ENCODE measurements at places on chromosomes 3 and 15. TPM values are rescaled to one million over a fixed set of nuclear protein-coding genes. Genes with fewer than 3 reads are reported as not detected.

Gene CACNA1D
- polyA plus RNA-seq, result 56.4 TPM

Gene CD86
- polyA plus RNA-seq, result 4.3 TPM

Gene SMAD6
- polyA plus RNA-seq, result 31.4 TPM

Gene PRR20G
- polyA plus RNA-seq, result not detected

Gene LRRIQ4
- polyA plus RNA-seq, result 0.14 TPM

DNA sequence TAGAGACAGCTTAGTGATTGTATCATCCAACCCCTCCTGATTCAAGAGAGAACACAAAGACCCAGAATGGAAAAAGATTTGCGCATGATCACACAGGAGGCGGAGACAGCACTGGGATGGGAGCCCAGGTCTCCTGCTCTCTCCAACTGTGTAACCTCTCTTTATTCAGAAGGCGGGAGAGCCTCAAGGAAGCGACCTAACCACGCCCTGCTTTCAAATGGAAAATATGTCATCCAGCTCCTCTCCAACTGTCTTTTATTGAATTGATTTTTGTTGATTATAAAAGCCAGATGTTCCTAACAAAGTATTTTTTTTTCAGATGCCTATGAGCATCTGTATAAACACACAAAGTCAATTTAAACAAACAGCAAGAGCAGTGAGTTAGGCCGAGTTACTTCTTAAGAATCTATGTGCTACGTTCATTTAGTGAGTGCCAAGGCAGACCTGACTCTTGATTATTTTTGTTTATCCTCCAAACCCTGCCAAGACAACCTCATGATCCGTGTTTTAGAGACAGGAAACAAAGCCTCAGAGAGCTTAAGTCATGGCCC lies 74.5 kb downstream of the BFSP2 start:
- DNase-seq, result peak; percentile 53

GRCh38 chr3:101846709-101847108 lies 2.6 kb upstream of the NFKBIZ start:
- DNase-seq, result no peak

DNA sequence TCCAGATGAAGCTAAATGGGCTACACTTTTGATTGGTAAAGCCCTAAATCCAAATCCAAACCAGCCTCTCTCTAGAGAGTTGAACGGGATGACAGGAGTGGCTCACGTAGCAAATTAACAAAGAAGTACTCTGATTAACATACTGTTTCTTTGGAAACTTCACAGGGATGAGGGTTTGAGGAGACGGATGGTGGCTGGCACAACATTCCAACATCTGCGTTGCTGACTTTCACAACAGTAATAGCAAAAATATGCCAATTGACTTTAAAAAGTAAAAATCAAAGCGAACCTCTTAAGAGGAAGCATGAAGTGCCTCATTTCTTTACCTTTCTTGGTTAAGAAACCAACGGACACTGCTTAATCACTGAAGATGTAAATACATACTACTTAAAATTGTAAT lies 181.4 kb downstream of the TBL1XR1 start:
- DNase-seq, result no peak

GRCh38 chr3:50213373-50213772 lies 8.3 kb downstream of the SLC38A3 start:
- no peak for DNase-seq

DNA sequence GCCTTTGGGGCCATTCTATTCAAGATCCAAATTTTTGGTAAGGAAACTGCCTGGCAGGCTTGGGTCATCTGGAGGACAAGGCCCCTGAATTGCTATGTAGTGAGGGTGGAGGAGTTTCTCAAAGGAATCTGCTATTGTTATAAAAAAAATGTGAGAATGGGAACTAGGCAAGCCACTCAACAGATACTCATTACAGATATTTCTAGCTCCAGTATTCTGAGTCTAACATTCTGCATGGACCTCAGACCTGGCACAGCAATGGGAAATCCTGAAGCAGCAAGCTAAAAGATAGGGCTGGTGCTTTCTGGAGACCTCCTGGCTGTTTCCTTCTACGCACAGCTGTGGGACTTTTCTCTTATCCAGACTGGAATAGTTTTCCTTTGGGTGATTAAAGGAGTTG lies 430.7 kb upstream of the RBMS3 start:
- no peak for DNase-seq

DNA sequence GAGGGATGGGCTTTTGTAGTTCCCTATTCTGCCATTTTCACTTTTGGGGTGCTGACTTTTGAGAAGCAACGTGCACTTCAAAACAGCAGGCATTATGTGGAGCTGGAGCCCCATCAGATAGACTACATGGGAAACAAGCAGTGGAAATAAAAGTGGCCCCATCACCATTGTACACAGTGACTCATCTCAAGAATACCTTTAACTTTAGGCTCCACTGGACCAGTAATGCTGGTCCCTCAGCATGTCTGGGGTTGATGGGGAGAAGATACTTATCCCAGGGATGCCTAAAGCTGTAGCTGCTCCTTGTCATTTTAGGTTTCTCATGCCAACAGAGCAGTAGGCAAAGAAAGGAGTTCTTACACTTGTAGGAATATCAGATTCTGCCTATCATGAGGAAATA lies 45.0 kb downstream of the LSM3 start:
- DNase-seq, result no peak

GRCh38 chr3:167736264-167736787 lies 805 bp downstream of the SERPINI1 start:
- no peak for DNase-seq

DNA sequence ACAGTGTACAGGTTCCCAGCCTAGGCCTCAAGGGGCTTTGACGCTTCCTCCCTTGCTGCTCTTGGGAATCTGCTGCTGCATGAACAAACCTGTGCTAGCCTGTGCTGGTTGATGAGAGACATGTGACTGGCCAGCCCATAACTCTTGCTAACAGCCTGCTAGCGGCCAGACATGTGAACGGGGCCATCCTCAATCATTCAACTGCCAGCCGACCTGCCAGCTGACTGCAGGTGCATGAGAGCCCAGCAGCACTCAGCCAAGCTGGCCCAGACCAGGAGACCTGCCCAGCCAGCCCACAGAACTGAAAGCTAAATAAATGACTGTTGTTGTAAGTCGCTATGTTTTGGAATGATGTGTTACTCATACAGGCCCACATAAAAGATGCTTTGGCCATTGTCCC lies 82.4 kb upstream of the DLG1 start:
- no peak for DNase-seq

DNA sequence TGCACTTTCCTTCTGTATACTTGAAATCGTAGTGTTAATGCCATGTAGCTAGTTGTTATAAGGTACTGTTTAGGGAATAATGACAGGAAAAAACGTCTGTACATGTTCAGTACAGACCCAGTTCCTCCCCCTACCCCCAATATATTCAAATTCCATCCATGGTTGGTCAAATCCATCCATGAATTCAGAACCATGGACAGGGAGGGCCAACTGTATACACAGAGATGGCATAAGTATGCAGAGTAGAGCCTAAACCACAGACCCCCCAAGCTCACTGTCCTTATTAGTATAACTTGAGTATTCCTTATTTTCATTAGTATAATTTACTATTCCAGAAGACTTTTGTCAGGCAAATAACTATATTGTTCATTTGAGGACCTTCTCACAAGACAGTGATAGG lies 51.2 kb upstream of the ADAMTS17 start:
- DNase-seq, result no peak

DNA sequence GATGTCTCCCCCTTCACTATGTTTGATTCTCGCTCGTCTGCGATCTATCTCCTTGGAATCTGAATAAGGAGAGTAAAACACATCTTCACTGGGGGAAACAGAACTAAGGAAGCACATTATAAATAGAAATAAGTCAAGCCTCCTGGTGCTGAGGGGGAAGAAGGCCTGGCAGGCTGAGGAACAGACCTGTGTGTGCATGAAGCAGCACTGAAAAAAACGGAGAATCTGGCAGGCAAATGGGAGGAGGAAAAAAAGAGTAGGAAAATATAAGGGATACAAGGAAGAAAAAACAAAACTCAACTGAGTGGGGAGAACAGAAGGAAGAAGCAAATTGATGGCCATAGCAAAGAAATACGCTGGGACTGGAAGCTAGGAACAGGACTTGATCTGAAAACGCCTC lies 25.7 kb downstream of the PARP16 start:
- DNase-seq, result no peak

GRCh38 chr3:124969963-124970722 lies 35.6 kb upstream of the MUC13 start:
- DNase-seq, result no peak

GRCh38 chr15:76553102-76553501 lies 216.5 kb downstream of the ISL2 start:
- no peak for DNase-seq

GRCh38 chr15:33190539-33190938 lies 4.0 kb downstream of the FMN1 start:
- no peak for DNase-seq

DNA sequence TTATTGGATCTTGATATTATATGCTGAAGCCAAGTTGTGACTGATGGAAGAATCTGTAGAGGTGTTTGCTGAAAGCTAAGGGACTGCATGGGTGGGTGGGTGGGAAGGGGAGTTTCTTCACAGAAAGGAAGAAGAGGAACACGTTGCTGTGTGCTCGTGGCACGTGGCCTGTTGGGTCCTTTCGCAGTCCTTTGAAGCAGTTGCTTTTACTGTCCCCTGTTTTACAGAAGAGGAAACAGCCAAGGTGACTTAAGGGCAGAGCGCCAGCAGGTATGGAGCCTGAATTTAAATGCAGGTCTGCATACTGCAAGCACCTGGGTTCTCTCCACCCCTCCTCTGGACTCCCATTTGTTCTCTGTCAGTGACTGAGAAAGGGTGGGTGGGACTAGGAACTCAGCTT lies 59.4 kb upstream of the PRR23C start:
- no peak for DNase-seq

All from right lung (tissue), 10 donors.